NCI-H1092 (cell line): ENCODE measurements at places on chromosomes 1 and 21.

GRCh38 chr1:173424782-173425407, 52.2 kb upstream of the PRDX6 start:
- DNase-seq = no peak

DNA sequence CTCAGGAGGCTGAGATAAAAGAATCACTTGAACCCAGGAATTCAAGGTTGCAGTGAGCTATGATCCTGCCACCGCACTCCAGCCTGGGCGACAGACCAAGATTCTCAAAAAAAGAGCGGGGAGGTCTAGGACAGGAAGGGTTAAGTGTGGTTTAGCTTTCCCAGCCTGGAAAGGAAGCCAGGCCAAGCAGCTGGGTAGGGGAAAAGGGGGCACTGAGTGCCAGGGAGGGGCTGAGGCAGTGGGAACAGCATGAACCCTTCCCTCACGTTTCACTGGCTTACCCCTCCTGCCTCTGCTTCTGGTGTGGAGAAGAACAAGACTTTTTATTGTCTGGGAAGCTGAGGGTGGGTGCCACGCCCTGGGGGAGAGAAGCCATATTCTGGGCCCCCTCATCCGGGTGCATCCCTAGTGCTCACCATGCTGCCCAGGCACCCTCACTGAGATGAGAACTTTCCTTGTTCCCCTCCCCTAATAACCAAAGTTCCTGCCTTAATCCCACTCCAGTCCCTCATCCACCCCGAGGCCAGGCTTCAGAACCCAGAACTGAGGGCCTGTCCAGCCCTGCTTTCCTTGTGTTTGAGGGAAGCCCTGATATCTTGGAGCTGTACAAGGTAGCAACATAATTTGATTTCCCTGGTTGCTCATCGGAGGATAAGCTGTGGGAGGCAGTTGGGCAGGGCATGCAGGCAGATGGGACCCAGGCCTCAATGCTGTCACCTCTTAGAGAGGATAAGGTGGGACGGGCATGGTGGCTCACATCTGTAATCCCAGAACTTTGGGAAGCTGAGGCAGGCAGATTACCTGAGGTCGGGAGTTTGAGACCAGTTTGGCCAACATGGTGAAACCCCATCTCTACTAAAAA, 2.0 kb upstream of the LMNA start:
- DNase-seq = no peak

- no peak for DNase-seq
Measured at GRCh38 chr1:23909412-23909811, 3.8 kb downstream of the CNR2 start.

- no peak for DNase-seq
Measured at GRCh38 chr1:244340396-244340795, 111.3 kb downstream of the ADSS2 start.

- no peak for DNase-seq
Measured at GRCh38 chr1:20494609-20495311, 8.8 kb upstream of the CAMK2N1 start.

- no peak for DNase-seq
Measured at GRCh38 chr1:68143633-68144032, 88.7 kb downstream of the WLS start.

- DNase-seq = no peak
Measured at GRCh38 chr1:47013293-47013692, 10.2 kb upstream of the CYP4X1 start.

DNA sequence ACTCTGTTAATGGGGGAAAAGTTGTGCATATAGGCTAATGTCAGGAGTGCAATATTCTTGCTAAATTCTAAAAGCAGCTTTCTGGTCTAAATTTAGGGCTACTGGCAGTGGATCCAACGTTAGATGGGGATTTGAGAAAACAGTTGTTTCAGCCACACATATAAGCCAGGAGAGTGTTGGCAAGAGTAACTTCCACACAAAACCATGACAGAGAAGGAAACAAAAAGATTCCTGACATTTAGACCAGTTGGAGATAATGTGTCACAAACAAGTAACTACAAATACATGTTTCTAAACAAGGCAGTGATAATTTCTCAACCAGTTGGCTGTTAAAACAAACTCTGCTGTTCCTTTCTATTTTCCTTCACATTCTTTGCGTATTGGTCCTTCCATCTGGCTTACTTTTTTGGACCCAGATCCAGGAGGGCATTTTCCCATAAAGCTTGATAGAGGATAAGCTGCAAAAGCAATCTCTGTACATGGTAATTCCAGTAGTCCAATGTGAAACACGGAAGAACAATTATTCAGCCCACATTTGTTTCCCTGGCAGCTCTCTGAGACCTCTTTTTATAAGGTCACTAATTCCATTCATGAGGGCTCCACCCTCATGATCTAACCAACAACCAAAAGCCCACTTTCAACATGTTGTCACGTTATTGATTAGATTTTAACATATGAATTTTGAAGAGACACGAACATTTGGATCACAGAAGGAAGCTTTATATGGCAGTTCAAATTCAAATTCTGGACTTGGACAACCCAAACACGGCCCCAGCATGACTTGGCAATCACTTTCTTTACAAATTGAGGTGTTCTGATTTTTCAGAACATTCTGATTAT, 1888.6 kb downstream of the MRPL39 start:
- no peak for DNase-seq

GRCh38 chr1:93171549-93172034, 8.6 kb downstream of the TMED5 start:
- no peak for DNase-seq

DNA sequence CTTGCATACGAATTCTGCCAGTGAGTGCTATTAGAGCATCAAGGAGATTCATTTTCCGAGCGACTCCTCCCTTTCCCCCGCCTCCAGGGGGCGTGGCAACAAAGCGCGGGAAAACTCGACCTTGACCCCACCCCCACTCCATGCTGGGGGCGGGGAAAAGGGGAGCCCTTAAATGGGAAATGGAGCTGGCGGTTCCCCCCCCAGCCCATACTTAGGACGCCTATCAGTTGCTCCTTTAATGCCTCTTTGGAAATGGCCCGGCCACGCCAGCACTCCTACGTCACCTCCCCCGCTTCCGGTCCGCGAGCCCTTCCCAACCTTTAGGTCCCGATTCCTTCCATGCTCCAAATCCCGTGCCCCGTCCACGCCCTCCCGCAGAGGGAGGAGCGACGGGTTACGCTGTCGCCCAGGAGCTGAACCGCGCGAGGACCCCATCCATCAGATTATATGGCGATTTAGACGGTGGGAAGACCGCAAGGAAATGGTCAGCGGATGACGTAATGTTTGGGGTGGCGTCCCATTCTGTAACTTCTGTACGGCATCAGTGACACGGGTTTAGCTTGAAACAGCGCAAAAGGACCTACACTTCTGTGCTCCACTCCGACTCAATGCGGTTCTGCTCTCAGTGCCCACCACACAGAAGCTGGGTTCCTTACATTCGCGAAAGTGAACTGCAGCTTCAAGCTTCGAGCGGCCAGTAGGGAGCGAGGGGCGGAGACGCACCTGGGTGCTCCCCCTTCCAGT, 702 bp upstream of the ZNF687 start:
- peak; percentile 97 for DNase-seq

- no peak for DNase-seq
Measured at GRCh38 chr1:28374297-28374696, 4.8 kb downstream of the PHACTR4 start.

DNA sequence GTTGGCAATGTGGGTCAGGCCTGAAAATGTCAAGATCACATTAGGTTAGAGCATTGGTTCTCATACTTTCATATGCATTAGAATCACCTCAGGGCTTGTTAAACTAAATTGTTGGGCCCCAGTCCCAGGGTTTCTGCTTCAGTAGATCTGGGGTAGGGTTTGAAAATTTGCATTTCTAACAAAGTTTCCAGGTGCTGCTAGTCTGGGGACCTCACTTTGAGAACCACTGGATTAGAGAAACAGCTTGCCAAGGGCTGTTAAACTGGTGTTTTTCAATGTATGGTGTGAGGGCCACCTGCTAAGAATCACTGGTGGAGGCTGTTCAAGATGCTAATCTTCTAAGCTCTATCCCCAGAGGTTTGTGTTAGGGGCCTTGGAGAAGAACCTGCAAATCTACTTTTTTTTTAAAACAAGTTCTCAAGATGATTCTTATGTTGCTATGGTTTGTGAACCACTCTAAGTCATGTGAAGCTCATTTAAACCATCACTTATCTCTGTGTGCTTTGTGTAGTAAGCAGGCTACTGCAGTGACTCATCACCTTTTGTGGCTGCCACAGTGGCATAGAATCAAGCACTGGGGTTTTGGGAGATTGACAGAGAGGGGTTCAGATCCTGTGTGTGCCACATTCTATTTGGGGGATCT, 152.2 kb downstream of the S1PR1 start:
- no peak for DNase-seq

- DNase-seq = no peak
Measured at GRCh38 chr1:94031154-94031553, 89.8 kb downstream of the ABCA4 start.

- no peak for DNase-seq
Measured at GRCh38 chr1:234989019-234989418, 139.6 kb downstream of the TOMM20 start.

GRCh38 chr1:17922833-17923232, 167.7 kb downstream of the ACTL8 start:
- DNase-seq = peak; percentile 61

GRCh38 chr1:12358499-12358898, 128.7 kb downstream of the VPS13D start:
- no peak for DNase-seq

DNA sequence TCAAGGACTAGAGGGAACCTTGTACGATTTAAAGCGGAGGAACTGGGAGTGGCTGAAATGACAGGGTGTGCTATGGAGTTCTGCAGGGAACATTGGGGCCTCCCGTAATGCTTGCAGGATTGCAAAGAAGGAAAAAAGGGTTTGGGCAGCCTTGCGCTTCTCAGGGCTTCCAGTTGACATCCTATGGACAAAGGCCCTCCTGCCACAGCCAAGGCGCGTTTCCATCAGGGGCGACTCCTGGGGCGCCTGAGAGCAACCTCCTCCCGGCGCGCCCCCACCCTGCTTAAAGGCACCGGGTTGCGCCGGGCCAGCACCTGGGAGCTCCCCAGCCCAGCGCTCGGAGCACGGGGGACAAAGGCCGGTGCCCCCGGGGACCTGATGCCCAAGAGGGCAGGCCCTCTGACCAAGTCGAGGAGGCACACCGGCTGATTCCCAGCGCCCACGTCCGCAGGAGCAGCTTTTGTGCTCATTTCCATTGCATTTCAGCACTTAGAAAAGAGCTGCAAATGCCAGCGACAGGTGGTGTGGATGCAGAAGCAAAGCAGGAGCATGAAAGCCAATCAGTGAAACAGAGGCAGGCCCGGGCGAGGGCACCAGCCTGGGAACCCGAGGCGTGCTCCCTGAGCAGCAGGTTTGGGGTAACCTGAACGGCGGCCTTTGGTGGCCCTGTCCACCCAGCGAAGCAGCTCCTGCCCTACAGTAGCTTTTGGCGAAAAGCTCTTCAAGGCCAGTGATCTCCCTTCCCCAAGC, 17.6 kb upstream of the RNF187 start:
- DNase-seq = no peak
